Endothelial cell (in vitro differentiated cells): ENCODE measurements at places on chromosomes 7 and 10. TPM values are rescaled to one million over a fixed set of nuclear protein-coding genes. Genes with fewer than 3 reads are reported as not detected.

The TMEM196 gene
- total RNA-seq, result not detected

The PALD1 gene
- total RNA-seq, result 166 TPM

The SLC26A3 gene
- total RNA-seq, result not detected

The CELF2 gene
- total RNA-seq, result 27.5 TPM

The ERVW-1 gene
- not detected for total RNA-seq

The PIK3CG gene
- total RNA-seq, result 2.4 TPM

The FAM221A gene
- 7.3 TPM for total RNA-seq

The PDZD7 gene
- total RNA-seq, result 0.54 TPM

The NAT16 gene
- not detected for total RNA-seq

The OR6B1 gene
- not detected for total RNA-seq

The GOT1 gene
- 33.7 TPM for total RNA-seq

The VSTM4 gene
- total RNA-seq, result 0.38 TPM
